ENCODE measurements at places on chromosomes 12 and 14.
A peak's percentile ranks its signal among the peaks of the same experiment; 100 is the strongest.

DNA sequence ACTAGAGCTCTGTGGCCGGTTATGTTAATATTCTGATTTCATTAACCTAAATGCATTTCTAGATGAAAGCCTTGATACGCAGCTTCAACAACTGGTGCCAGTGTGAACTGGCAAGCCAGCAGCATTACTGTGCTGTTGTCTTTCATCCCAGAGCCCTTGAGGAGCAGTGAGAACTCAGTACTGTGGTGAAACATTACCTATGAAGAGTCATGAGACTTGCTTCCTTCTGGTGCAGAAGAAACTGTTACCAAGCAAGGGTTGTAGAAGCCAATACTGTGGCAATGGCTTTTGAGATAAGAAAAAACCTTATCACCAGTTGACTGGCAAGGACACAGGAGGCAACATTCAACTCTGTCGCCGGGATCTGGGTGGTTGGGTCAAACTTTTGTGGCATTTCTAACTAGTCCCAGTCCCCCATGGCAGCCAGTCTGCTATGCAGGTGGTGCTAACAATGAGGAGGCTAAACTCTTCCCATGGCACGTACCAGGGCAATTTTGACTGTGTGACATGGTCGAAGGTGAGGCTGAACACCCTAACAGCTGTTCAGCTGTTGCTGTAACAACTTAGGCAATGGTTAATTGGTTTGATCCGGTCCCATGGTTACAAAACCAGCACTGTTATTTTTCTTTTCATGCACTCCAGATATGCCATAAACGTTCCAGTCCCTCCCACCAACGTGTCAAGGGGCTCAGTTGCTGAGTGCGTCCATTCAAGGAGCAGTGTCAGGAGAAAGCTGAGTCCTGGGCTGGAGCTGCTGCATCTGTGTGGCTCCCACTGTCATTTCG lies 12.6 kb upstream of the LGALS3 start:
- no peak for DNase-seq

DNA sequence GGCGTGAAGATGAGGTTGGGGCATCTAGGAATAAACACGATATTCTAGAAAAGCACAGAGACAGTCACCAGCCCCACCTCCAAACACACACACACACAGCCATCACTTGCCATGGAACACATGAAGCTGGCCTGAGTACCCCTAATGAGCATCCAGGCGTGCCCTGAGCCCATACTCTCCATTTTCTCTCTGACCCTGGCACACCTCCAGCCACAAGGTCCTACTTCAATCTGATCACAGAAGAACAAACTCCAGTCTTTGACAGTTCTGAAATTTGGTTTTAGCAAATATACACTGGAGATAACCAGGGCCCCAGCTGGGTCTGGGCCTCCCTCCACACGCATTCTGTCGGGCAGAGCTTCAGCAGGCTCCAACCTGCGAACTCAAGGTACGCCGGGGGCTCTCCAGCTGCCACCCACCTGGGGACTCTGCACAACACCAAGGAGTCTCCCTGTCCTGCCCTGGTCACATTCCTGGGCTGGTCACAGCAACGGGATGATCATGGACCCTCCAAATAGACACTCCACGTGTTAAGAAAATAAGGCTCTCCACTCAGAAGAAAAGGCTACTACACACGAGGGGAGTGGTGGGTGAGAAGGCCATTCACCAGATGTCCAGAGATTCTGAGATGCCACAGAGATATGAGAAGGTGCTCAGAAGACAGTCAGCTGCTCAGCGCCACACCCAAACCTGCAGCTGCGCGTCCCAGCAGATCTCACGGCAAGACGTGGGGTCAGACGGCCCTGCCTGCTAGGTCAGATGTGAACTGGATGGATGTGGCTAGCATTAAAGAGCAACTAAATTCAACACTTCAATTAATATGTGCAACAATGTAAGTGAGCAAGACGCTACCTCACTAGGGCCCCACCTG lies 57.0 kb upstream of the PNMA1 start:
- no peak for DNase-seq

- peak; percentile 57 for DNase-seq
Measured at GRCh38 chr14:21711360-21711961, 37.8 kb upstream of the OR4E1 start.

DNA sequence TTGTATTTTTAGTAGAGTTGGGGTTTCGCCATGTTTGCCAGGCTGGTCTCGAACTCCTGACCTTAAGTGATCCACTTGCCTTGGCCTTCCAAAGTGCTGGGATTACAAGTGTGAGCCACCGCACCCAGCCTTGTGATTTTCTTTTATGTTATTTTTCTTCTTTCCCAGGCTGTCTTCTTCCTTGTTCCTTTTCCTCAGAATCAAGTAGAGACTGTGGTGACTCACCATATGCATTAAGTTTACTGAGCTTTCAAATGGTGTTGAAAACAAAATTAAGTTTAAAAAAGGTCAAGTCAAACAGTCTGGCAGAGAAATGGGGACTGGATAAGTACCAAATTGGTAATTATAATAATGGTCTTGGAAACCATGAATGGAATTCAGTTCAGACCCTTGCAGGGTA lies 5.7 kb downstream of the ARPC3 start:
- DNase-seq: no peak

DNA sequence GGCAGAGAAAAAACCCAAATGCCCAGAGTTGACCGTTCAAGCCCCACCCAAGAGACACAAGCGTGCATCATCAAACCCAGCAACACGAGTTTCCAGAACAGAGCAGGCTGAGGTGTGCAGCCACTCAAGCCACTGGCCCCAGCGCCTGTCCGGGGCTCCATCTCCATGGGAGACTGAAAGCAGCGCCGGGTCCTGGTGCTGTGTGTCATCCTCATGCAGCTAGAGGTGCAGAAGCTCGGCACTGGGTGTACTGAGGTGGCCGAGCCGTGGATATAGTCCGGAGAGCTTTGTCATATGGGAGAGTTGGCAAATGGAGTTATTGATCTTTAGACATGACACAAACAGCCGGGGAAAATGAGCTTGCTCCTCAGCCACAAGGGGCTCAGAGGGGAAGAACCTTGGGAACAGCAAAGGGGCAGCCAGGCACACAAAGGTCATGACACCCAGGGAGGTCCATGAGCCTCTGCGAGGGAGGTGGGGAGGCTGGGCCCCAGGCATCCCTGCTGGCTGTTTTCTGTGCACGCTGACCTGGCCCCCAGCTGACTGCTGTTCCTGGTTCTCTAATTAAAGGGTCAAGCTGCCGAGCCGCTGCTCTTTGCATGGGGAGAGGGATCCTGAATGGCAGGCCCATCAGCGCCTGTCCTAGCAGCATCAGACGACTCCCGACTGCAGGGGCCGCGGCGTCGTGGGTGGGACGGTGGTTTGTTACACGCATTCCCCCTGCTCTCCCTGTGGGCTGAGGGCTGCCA lies 145.4 kb upstream of the SFSWAP start:
- no peak for DNase-seq

DNA sequence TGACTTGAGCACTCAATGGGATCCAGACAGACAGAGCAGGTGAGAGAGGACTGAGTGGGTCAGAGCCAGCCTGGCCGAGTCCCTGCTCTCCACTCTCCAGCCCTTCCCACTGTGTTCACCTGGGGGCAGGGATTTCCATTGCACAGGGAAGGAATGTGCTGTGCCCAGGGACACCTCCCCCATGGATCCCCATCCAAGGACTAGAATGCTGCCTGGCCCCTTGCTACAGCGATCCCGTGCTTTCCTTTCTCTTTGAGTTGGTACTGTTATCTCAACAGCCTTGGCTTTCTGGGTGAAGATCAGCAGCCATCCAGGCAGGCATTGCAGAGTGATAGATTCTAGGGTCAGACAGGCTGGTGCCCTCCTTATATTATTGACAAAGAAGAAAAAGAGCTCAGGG lies 60.3 kb upstream of the DLK1 start:
- DNase-seq: no peak

GRCh38 chr12:48932878-48933277 lies 7.6 kb upstream of the FKBP11 start:
- DNase-seq: peak; percentile 45

DNA sequence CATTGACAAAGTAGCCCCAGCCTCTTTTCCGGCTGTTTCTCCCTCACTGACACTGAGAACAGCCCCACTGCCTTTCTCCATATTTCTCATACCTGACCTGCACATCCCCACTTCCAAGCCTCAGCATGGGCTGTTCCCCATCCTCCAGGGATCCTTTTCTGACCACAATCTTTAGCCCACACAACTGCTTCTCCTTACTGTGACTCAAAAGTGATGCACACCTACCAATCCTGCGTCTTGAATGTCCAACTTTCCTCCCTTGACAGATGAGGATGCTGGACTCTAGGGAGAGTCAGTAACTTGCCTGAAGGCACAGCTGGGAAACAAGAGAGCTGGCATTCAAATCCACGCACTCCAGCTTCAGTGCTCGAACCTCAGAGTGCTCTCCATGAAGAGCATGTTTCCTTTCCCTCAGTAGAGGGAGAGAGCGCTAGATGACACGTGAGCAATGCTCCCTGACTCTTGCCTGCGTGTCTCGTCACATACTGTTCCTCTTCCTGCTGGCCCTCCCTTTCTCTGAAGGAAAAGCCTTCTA lies 75.6 kb downstream of the NTF3 start:
- DNase-seq: no peak

DNA sequence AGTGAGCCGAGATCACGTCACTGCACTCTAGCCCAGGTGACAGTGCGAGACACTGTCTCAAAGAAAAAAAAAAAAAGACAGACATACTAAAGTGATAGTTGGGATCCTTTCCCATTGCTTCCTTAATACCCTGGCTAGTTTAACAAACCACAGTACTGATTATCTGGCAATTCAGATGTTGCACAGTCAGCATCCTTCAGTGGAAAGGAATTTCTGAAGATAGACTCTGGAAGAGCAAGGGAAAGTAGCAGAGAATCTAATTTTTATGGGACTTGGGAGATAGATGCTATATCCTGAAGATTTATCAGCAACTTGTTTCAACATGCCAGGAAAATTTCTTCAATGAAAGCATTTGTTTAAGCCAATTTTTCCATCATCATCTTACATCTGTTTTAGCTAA lies 6.5 kb upstream of the PPFIBP1 start:
- DNase-seq: no peak

GRCh38 chr14:32692441-32692840 lies 246.2 kb upstream of the NPAS3 start:
- DNase-seq: no peak

DNA sequence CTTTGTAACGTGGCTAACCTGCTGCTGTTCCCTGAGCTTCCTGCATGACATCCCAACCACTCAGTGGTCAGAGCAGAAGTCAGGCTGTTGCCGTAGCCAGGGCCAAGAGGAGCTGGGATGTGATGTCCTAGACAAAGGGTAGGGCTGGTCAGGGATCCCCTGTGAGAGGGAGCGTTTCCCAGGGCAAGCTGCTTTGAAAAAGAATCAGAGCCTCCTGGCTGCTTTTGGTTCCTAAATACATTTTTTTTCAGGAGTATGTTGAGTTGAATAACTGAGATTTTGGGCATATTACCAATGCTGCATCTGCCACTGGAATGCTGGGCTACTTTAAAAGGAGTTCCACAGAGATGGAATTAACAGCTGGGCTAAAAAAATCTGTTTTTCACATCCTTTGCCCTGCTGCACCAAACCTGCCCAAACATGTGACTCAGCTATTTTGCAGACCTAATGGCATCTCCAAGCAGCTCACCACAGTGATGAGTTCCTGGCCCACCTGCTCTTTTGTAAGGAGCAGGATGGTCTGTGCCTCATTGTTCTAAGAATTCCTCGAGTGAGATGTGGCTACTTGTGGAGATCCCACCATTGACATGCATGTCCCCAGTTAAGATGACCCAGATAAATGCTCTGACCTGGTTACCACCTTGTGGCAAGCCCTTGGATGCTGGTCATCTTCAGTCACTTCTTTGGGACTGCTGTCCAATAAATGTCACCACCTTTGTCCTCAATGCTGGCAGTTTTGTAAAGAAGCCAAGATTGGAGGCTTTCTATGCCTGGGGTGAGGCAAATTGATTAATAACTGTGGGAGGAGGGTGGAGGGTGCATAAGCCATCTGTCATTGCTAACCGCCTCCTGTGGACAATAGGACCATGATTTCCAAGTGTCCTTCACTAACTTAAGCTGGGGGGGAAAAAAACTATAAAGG lies 24.1 kb downstream of the ANKRD13A start:
- DNase-seq: no peak

DNA sequence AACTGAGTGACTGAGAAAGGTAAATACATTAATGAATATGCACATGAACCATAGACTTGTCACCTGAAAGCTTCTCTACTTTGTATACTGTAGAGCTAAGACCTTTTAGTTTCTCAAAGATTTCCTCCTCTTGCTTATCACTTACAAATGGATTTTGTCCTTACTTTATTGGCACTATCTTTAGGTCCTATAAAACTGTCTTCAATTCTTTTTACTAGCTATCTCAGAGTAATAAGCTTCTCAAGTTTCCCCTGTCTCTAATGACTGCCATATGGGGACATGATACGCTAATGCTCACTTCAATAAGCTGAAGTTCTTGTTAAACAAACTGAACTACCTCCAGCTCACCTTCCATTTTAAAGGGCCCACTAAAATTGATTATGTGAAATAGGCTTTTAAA lies 468.2 kb upstream of the CCDC196 start:
- no peak for DNase-seq

- no peak for DNase-seq
Measured at GRCh38 chr12:80282761-80283160, 161.3 kb upstream of the PTPRQ start.

- DNase-seq: no peak
Measured at GRCh38 chr12:42291680-42292079, 34.2 kb downstream of the ZCRB1 start.

- DNase-seq: no peak
Measured at GRCh38 chr12:130219929-130220705, 57.9 kb downstream of the FZD10 start.

- DNase-seq: no peak
Measured at GRCh38 chr12:30882706-30883105, 43.8 kb upstream of the TSPAN11 start.

- no peak for DNase-seq
Measured at GRCh38 chr12:27123642-27124041, 41.3 kb upstream of the C12orf71 start.

DNA sequence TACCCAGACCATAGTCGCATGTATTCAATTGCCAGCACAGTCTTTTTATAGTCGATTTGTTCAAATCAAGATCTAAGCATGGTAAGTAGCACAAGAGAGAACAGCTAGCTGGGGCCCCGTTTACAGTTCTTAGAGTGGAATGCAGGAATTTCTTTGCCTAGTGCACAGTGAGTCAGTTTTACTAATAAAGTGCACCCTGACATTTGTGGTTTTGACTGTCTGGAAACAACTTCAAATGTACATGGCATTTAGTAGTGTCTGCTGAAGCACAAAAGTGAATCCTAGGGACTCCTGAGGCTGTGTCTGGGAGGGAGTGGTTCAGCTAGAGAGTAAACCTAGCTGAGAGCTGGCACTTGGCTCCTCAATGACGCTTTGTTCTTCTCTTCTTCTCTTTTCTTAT lies 64.9 kb downstream of the TMX1 start:
- DNase-seq: no peak

DNA sequence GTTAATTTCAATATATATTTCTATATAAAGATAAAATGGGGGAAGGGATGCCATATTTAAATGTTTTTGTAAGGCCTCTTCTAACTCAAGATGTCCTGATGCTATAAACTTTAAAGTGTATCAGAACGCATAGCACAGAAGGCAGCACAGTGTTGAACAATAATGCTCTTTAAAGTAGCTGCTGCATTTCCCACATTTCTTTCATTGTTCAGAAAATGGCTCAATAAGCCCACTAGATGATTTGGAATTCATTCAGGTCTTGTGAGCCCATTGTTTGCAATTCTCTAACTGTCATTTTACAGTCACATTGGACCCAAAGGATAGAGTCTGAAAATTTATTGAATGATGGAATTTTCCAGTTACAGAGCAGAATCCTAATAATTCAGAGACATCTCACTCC lies 64.0 kb upstream of the PCED1B start:
- no peak for DNase-seq

- no peak for DNase-seq
Measured at GRCh38 chr14:71062581-71063303, 155.5 kb downstream of the PCNX1 start.

GRCh38 chr14:71597955-71598660 lies 334.1 kb upstream of the RGS6 start:
- DNase-seq: no peak
